ENCODE measurements at places on chromosomes 12 and 14. TPM values are rescaled to one million over a fixed set of nuclear protein-coding genes. Genes with fewer than 3 reads are reported as not detected.

NGB gene
- 0.07 TPM for polyA plus RNA-seq

PLA2G1B gene
- 0.59 TPM for polyA plus RNA-seq

GRCh38 chr14:40371011-40371410 is 938.8 kb upstream of the FBXO33 start:
- DNase-seq, result no peak

DNA sequence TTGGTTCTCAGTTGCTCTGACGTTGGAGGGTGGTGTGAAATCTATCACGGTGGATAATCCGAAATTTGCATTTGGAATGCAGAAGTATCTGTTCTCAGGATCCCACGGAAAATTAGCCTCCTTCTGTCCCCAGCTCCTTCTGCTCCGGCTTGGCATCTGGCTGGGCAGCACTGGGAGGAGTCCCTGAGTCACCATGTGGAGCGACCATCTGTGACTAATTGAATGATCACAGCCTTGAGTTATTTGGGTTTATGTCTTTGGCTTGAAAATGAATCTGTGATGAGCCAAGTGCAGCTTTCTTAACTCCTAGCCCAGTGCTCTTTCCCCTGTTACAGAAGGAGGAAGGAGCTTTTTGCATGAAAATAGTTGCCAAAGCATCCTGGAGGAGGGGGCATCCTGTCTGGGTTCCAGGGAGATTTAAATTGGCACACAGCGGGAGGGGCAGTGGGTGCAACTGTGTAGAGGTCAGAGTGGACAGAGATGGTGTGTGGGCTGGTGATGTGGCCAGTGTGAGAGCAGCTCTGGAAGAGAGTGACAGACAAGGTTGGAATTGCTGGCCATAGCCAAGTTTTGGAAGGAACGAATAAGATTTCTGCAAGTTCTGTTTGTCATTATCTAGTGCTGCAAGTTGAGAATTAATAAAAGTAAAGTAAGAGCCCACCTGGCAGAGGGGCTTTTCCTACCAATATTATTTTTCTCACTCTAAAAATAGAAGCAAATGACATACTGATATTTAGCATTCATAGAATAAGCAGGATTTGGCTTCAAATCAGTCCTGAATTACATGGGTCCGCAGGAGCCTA is 74.4 kb downstream of the SLC24A4 start:
- DNase-seq, result no peak

- no peak for DNase-seq
These were observed 191.6 kb downstream of the DUSP6 start for GRCh38 chr12:89160716-89161123.

DNA sequence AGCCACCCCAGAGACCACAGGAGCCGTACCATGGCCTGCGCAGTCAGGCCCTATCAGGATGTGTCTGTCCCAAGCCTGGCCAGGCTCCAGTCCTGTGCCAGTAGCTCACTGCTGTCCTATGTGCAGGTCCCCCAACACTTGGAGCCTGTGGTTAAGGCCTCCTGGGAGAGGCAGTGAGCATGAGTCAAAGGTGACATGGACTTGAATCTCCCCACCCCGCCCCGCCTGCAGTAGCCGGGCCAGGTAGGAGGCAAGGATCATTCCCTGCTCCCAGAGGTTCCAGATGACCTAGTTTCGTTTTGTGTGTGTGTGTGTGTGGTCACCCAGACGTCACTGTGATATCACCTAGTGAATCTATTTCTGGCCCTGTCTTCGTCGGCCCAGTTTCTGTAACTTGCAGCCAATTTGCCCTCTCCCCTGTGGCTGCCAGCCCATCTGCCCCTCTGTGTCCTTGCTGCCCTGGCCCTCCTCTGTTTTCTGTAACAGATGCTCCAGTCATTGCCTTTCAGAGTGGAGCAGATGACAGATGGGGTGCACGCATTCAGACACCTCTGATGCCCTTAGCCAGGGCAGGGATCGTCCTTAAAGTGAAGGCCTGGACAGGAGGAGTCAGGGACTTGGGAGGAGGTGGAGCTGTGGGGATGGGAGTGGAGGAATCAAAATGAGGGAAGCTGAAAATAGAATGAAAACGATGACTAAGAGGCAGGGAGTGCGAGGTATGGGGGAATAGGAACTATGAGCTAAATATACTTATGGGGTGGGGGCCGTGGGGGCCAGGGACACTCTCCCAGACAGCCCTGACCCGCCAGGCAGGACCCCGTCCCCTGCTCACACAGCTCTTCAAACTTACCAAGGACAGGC is 37.4 kb downstream of the SLC6A12 start:
- no peak for DNase-seq

- DNase-seq, result no peak
These were observed 48.0 kb upstream of the RIMBP2 start for GRCh38 chr12:130764073-130764472.

POTEG gene
- polyA plus RNA-seq, result not detected

- no peak for DNase-seq
These were observed 25.7 kb downstream of the MOK start for GRCh38 chr14:102279282-102279681.

DNA sequence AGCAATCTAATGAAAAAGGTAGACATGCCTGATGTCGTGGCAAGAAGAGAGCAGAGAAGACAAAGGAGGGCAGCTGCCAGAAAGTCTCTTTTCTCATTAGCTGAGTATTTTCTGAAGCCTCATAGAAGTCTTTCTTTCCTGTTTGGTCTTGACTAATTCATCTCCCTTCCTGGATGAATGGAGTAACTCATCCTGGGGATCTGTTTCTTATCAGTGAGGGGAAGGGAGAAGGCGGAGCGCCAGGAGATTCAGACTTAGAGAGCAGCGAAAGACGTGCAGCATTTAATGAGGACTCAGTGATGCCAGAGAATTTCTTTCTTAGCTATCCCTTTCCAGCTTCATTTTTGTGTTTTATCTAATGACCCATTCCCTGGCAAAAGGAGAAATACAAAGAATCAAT is 89.4 kb downstream of the SLC15A4 start:
- no peak for DNase-seq

DNA sequence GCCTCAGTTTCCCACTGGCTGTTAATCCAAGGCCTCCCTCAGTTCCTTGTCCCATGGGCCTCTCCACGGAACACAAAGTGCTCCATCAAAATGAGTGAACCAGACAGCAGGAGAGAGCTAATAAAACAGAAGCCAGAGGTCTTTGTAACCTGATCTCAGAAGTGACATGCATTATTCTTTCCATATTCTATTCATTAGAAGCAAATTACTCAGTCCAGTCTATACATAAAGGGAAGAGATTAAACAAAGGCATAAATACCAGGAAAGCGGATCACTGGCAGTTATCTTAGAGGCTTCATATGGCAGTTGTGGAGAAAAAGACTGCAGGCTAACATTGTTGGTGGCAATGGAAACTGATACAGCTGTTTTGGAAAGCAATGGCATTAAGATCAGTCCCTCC is 170.6 kb upstream of the GARIN6 start:
- no peak for DNase-seq

OTUB2 gene
- 5.0 TPM for polyA plus RNA-seq

DNA sequence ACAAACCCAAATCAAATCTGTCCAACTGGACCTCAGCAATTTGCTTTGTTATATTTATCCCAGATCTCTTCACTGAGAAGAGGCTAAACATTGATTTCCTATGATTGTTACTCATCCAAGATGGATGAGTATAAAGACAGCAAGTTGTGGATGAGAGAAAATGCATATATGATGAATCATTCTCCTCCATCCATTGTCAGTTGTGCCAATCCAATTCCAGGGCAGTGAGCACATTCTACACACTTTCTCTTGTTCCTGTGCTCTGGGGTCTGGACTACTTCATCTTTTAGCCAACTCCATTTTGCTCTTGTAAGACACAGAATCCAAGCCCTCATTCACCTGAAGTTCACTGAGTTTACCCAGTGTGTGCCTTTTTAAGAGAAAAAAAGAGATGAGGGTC is 105.7 kb downstream of the GCH1 start:
- no peak for DNase-seq

- no peak for DNase-seq
These were observed 11.1 kb downstream of the CCDC197 start for GRCh38 chr14:94008234-94008633.

GRCh38 chr14:20657216-20658211 is 16.0 kb upstream of the OR6S1 start:
- no peak for DNase-seq

CD163 gene
- 11.1 TPM for polyA plus RNA-seq

DNA sequence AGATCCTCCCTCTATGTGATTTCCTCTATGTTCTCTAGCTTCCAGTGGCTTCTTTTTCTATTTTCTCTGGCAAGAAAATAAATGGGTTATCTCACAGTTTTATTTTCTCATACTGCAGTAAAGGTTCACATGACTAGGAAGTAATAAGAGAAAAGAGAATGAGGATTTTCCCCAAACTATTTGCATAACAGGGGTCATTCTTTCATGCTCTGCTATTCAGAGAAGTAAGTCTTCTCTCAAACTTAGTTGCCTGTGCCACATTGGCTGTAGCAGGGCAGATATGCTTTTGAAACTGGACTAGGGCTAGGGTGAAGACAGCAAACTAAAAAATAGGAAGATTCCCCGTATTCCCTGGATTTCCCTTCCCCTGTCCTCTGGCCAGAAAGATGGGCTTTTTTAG is 57.4 kb downstream of the ACSM4 start:
- no peak for DNase-seq

DNA sequence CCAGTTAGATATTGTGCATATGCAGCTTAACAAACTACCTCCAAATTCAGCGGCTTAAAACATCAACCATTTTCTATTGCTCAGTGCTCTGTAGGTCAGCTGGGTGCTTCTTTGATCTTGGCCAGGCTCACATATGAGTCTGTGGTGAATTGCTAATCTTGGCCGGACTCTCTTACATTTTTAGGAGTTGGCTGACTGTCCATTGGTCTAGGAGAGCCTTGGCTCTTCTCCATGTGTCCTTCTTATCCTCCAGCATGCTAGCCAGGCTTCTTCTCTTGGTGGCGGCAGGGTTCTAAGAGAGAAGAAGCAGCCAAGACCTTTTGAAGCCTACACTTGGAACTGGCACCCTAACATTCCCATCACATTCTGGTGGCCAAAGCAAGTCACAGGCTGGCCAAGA is 174.3 kb upstream of the PWP1 start:
- no peak for DNase-seq

GRCh38 chr12:104471336-104471735 is 14.6 kb downstream of the CHST11 start:
- DNase-seq, result no peak

TMEM119 gene
- 20.5 TPM for polyA plus RNA-seq
